ENCODE measurements at places on chromosomes 13 and 19.

- DNase-seq, result no peak
These were observed 9.6 kb downstream of the BCAM start for GRCh38 chr19:44818466-44819031.

- no peak for DNase-seq
These were observed 52.4 kb downstream of the TNFSF11 start for GRCh38 chr13:42626176-42626860.

GRCh38 chr13:96794669-96795068, 199.6 kb downstream of the OXGR1 start:
- no peak for DNase-seq

- peak; percentile 9 for DNase-seq
These were observed at the start of gene DPF1 for GRCh38 chr19:38224014-38224862. TSS of gene DPF1 (minus strand) at chr19:38224222. CDS start at chr19:38224142, 80 bp downstream.

- DNase-seq, result no peak
These were observed 12.2 kb upstream of the KCTD15 start for GRCh38 chr19:33784432-33784831.

GRCh38 chr13:111658145-111659100, 338.0 kb downstream of the TEX29 start:
- DNase-seq, result no peak

DNA sequence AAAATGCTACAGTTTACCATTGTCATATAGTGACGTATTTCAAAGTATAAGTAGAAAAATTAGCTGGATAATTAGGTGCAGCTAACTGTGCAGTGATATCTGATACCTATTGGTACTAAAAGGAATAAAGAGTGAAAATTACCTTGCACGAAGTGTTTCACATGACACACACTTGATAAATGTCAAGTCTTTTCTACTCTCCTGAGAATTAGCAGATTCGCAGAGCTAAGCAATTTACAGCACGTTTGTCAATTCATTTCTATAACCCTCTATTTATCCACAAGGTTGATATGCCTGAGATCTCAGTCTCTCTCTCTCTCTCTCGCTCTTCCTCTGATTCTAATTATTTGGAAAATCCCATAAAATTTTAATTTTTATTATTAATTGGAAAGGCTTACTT, 1109.0 kb downstream of the EFNB2 start:
- no peak for DNase-seq

- DNase-seq, result peak; percentile 53
These were observed 1.9 kb downstream of the FOXO1 start for GRCh38 chr13:40664350-40665125.
